Type B pancreatic cell (in vitro differentiated cells): ENCODE measurements at places on chromosomes 16 and 17.

- DNase-seq, result no peak
Observed at GRCh38 chr17:34974179-34974578, 6.1 kb upstream of the LIG3 start.

DNA sequence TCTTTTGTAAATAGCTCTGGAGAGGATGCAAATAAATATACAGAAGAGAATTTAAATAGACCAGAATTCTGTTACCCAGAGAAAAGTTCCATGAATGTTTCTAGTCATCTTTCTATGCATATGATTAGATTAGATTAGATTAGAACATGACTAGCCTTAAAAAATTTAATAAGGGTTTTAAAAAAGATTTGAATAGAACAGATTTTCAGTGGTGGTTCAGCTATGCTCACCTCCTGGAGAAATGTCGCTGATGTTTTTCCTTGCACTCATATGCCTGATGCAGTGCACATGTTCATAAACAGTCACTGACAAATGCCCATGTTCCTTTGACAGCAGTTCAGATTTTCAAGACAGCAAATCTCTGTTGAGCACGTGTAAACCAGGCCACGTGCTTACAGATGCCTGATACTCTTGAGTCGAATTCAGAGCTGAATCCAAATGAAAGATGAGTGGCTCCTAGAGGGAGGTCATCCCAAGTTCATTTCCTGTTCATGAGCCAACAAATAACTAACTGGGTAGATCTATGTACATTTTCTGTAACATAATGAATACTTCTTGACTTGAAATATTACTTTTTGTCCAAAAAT is 19.9 kb upstream of the RAB11FIP4 start:
- no peak for DNase-seq

DNA sequence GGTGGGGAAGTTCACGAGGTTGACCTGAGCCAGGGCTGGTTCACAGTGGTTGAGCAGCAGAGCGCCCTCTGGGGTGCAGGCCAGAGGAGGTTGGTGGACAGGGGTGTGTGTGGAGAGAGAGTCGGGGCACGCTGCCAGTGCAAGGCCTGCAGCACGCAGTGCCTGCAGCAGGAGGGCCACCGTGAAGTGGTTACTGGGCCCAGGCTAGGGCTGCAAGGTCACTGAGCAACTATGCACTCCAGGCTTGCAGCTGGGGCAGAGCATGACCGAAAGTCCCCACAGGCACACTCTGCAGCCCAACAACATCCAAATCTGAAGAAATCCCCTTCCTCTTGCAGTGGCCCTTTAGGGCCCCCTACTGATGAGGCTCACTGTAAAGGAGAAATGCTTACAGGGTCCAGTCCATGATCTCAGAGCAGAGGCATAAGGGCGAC is 89.1 kb upstream of the NOL11 start:
- DNase-seq, result no peak

DNA sequence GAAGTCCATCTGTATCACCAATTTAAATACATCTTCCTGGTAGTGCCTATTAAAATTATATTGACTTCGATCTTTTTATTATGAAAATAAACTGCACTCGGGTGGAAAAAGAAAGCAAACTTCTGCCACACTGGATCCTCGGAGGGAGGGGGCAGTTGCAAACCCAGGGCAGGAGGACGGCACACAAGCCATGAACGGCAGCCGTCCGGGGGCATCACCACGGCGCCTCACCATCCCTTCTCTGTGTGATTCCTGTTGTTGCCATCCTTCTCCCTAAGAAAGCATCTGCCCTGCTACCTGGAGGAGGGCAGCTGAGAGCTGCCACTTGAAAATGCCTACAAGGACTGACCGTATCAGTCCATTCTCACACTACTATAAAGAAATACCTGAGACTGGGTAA is 53.9 kb upstream of the ENPP7 start:
- no peak for DNase-seq

DNA sequence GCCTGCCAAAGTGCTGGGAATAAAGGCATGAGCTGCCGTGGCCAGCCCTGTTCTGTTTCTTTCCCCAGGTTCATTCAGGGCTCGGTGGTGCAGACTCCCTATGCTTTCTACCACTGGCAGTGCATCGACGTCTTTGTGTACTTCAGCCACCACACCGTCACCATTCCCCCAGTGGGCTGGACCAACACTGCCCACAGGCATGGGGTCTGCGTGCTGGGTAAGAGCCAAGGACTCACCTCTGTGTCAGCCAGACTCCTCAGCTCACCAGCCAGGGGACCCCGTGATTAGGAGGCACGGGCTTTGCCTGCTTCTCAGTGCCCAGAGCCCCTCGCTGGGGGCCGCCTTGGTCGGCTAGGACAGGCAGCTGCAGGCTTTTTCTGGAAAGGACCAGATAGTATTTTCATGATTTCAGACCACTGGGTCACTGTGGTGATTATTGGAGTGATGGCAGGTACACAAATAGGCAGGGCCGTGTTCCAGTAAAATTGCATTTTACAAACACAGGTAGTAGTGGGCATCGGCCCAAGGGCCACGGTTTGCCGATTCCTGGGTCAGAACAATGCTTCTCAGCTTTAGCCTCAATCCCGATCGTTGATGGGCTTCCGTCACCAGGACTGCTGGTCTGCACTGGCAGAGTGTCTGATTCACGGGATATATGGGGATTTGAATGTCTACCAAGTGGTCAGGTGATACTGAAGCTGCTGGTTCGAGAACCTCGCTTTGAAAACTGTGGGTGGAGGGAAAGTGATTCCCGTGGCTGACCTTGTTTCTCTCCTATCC is 5.0 kb downstream of the ENGASE start:
- no peak for DNase-seq

DNA sequence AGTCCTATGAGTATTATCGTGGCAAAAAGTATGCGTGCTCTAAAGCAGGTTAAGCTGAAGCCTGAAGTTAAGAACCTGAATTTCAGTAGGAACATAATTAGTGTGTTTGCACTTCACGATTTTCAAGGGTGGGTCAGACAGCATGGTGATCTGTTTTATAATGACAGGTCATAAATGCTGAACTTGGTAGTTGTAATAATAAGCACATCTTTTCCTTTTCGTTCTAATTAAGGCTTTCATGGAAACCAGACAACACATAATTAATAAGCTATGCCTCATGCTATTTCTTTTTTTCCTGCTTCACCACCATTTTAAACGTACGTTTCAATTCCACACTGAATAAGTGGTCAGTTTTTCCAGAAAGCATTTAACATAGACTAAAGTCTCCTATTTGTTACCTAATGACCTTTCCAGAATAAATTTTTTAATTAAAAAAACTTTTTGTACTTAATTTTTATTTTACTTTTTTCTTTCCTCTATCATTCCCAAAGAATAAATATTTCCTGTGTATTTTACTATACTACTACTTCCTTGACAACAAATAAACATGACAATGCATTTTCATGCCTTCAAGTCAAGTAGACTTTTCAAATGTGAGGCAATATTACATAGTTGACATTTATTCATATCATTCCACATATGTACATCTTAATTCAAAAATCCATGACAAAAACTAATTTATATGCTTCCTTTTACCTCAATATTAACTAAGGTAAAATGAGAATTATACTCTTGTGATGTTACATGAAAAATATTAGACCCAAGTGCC is 22.4 kb downstream of the CMC2 start:
- no peak for DNase-seq

DNA sequence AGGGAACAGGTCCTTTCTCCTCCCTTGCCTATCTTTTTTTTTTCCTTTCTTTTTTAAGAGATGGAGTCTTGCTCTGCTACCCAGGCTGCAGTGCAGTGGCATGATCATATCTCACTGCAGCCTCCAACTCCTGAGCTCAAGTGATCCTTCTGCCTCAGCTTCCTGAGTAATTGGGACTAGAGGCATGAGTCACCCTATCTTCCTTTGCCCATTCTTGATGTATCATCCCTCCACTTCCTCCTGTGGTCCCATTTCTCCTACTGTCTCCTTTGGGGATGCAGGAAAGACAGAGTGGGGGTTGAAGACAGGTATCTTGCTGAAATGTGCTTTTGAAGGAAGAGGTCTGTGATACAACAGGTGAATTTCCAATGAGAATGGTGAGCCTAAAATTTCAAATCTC is 5.5 kb downstream of the MYO19 start:
- DNase-seq, result no peak

DNA sequence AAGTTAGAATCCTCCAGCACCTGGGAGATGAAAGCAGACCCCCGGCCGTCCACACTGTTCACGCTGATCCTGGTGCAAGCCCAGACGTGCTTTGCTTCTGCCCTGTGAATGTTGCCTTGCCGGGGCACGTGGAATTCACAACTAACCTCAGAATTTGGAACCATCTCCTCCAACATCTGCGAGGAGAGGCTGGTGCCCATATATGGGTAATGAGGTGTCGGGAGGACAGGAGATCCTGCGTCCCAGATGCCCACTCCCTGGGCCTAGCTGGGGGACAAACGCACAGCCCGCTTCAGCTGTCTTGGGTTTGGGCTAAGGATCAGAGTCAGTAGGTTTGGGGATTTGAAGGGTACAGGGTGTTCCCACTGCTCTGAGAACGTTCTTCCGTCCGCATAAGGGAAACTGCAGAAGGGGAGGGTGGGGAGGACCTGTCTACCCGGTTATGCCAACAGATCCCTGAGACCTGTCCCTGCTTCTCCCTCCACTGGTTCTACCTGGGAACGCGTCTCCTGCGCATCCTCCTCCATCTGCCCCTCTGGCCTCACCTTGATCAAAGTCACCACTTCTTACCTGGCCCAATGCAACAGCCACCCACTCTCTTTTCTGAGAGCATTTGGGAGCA is 14.1 kb downstream of the PPL start:
- no peak for DNase-seq

DNA sequence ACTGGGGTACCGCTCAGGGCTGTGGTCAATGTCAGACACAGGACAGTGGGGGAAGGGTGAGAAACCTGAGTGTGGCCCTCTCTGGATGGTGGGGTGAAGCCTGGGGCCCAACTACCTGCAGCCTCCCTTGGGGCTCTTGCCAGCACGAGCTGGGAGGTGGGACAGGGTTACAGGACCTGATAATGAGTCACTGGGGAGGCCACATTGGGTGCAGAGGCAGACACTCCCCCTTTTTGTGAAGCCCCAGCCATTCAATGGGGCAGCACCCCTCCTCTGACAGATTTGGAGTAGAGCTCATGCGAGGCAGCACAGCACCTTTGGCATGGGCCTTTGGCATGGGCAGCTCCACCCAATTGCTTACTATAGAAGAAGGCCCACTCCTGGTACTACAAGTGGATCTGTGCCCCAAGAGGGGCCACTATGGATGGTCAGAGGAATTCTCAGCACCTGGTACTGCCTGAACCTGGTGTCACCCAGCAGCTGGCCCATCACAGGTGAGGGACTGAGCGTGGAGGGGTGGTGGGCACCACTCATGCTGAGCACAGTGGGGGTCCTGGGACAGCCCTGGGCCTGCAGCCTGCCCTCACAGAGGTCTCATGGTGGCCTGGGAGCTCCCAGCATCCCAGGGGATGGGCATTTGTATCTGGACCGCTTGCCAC is 45.2 kb upstream of the SMPD3 start:
- no peak for DNase-seq

DNA sequence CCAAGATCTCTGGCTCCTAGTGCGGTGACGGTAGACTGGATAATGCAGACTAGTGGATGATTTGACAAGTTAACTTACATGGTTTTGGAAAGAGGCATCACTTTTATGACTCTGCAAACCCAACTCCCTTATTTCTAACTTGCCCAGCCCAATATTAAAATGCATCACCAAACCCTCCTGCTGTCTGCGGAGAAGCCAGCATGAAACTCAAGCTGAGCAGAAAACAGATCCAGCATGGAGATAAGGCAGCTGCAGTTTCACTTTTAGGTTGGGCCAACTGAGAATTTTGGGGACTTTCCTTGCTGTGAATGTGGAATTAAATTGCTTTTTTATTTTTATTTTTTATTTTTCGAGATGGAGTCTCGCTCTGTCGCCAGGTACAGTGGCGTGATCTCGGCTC is 27.8 kb downstream of the CDH1 start:
- DNase-seq, result no peak

GRCh38 chr16:71576971-71577370 is at the start of gene TAT:
TAT (minus strand) TSS chr16:71577092; CDS start chr16:71576415, 677 bp downstream.
- no peak for DNase-seq

- no peak for DNase-seq
Observed at GRCh38 chr16:28610595-28611191, 849 bp upstream of the SULT1A1 start.

DNA sequence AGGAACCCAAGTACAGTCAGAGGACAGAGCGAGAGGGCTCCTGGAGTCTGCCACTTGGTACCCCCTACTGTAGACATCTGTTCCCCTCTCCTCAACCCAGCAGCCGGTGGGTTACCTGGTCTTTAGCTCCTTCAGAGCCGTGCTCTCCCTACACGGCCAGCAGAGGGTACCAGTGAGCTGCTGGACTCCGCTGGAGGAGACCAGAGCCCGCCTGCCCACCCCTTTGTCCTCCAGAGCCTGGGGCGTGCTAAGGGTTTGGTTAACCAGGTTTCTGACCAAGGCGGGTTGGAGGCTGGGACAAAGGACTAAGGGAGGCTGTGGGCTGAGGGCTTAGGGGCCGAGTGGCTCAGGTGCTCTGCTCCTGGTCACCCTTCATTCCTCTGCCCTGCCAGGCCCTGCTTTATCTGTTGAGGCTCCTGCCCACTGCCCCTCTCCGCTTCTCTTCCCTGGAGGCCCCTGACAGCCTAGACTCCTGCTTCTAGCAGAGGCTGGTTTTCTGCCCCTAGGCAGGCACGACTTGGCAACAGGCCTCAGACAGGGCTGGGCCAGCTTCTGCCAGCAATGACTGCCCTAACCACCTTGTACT is 2.7 kb upstream of the HSD11B2 start:
- DNase-seq, result no peak

- no peak for DNase-seq
Observed at GRCh38 chr17:59221159-59221847, 992 bp downstream of the GDPD1 start.

- DNase-seq, result no peak
Observed at GRCh38 chr16:67926181-67926750, 5.4 kb downstream of the CTRL start.

- DNase-seq, result no peak
Observed at GRCh38 chr17:71942626-71943025, 178.2 kb upstream of the SOX9 start.

- no peak for DNase-seq
Observed at GRCh38 chr16:19354371-19354770, 63.3 kb upstream of the TMC5 start.

DNA sequence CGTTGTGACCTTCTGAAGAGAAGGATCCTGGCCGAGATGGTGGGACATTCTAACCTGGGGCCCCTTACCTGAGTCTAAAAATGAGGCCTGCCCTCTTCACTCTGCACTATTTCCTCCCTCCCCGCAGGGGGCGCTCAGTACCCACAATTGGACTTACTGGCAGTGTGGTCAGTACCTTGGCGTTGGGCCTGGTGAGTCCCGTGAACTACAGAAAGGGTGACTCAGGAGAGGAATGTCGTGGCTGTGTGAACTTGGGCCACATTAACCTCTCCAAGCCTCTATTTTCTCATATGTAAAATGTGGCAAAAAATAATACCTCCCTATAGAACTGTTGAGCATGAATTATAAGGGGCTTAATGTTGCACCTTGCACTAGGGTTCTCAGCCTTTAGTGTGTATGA is 3.9 kb downstream of the RSAD1 start:
- DNase-seq, result peak; percentile 84
